ENCODE measurements at places on chromosomes 13 and 19. TPM values are rescaled to one million over a fixed set of nuclear protein-coding genes. Genes with fewer than 3 reads are reported as not detected.

The RGCC gene
- polyA plus RNA-seq = 66.6 TPM

The DPF1 gene
- polyA plus RNA-seq = 65.5 TPM

The B9D2 gene
- polyA plus RNA-seq = 9.3 TPM

The PBX4 gene
- 9.7 TPM for polyA plus RNA-seq

The TMEM86B gene
- 8.0 TPM for polyA plus RNA-seq

The TUBB4A gene
- 565 TPM for polyA plus RNA-seq

The B3GLCT gene
- polyA plus RNA-seq = 25.6 TPM

The CFAP97D2 gene
- 3.0 TPM for polyA plus RNA-seq

The RNF113B gene
- polyA plus RNA-seq = not detected

GRCh38 chr19:640161-640558 lies 481 bp downstream of the FGF22 start:
- peaks cover 45% of the 10 kb centered on the region for H3K36me3 ChIP-seq
- no peak overlapping the region for H3K27ac ChIP-seq
- no peaks in the 10 kb centered on the region for H3K27me3 ChIP-seq

DNA sequence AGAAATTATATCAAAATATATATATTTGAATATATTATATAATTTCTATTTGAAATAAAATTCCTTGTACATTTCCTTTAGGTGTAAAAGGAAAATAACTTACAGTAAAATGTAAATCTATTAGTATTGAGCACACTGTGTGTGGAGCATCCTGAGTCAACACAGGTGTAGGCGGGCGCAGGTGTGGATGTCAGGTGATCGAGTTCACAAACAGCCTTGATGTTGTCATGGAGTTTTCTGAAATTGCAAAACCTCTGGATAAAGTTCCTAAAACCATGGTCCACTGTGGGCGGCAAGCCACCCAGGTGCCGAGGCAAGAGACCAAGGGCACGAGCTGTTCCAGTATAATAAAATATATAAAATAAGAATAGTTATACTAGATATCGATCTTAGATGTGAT lies 27.7 kb upstream of the MCF2L start:
- no peaks in the 10 kb centered on the region for H3K27me3 ChIP-seq
- DNase-seq = no peak
- H3K4me3 ChIP-seq = no peak overlapping the region
- H3K36me3 ChIP-seq = no peaks in the 10 kb centered on the region
- H3K27ac ChIP-seq = no peak overlapping the region
- H3K4me1 ChIP-seq = peaks cover 31% of the 10 kb centered on the region

GRCh38 chr19:6164906-6165531 lies 29.6 kb downstream of the ACSBG2 start:
- H3K4me3 ChIP-seq = no peak overlapping the region
- H3K36me3 ChIP-seq = no peaks in the 10 kb centered on the region
- H3K27ac ChIP-seq = no peak overlapping the region
- no peak for DNase-seq
- no peaks in the 10 kb centered on the region for H3K4me1 ChIP-seq
- no peaks in the 10 kb centered on the region for H3K27me3 ChIP-seq

- H3K36me3 ChIP-seq = no peaks in the 10 kb centered on the region
- no peak for DNase-seq
- H3K4me1 ChIP-seq = no peaks in the 10 kb centered on the region
- no peaks in the 10 kb centered on the region for H3K27me3 ChIP-seq
Observed at GRCh38 chr13:36038785-36039555, 92.2 kb downstream of the DCLK1 start.

GRCh38 chr13:20349564-20350381 lies 117.7 kb upstream of the GJB6 start:
- H3K4me1 ChIP-seq = peaks cover 6% of the 10 kb centered on the region
- H3K27me3 ChIP-seq = no peaks in the 10 kb centered on the region
- no peak overlapping the region for H3K4me3 ChIP-seq
- no peaks in the 10 kb centered on the region for H3K36me3 ChIP-seq

DNA sequence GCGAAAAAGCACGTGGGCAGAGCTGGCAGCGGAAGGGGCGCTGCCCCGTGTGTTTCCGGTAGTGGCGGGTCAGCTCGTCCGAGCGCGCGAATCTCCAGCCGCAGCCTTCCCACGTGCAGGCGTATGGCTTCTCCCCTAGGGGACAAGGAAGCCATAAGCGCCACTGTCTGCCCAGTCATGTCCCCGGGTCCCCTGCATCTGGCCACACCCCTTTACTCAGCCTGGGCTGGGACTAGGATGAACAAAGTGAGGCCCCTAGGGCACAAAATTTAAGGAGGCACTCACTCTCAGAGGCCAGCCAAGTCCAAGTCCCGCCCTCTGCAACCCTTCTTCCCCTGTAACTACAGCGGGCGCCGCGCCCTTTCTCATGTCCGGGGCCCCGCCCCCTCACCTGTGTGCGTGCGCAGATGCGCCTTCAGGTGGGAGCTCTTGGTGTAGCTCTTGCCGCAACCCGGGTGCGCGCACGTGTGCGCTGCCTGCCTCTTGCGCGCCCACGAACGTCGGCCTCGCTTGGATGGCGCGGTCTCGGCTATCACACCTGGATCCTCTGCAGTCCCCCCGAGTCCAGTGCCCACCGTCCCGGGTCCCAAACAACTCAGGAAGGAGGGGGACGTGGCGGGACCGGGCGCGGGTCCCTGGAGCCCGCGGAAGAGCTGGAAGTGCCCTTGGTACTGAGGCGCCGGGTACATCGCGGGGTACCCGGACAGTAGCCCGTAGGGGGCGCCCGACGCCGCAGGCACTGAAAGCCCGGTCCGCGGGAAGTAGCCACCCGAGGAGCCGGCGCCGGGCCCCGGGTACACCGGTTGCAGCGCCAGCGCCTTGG lies 1.9 kb downstream of the KLF1 start:
- DNase-seq = no peak
- H3K4me1 ChIP-seq = peaks cover 38% of the 10 kb centered on the region
- H3K4me3 ChIP-seq = peak overlapping the region; percentile 21

- H3K4me1 ChIP-seq = peaks cover 36% of the 10 kb centered on the region
- peaks cover 16% of the 10 kb centered on the region for H3K36me3 ChIP-seq
- no peak for DNase-seq
Observed at GRCh38 chr19:5978606-5979552, 939 bp upstream of the RANBP3 start.

DNA sequence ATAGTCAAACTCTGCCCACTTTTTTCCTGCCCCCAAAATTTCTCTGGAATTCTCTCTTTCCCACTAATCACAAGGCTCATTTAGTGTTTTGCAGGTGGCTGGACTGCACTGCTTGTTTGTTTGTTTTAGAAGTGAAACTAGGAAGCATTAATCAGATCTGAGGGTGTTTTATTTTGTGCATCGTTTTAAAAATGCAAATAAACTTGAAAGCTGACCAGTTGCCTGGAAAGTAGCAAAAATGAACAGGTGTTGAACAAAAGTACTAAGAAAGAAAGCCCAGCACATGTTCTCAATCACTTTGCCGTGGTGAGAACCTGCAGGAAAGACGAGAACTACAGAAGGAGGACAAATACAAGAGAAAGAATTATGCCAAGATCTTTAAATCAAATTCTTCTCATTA lies 365.5 kb downstream of the PCDH9 start:
- H3K27me3 ChIP-seq = no peaks in the 10 kb centered on the region
- peaks cover 6% of the 10 kb centered on the region for H3K4me1 ChIP-seq
- no peaks in the 10 kb centered on the region for H3K36me3 ChIP-seq
- no peak overlapping the region for H3K4me3 ChIP-seq
- H3K27ac ChIP-seq = no peak overlapping the region
- no peak for DNase-seq

DNA sequence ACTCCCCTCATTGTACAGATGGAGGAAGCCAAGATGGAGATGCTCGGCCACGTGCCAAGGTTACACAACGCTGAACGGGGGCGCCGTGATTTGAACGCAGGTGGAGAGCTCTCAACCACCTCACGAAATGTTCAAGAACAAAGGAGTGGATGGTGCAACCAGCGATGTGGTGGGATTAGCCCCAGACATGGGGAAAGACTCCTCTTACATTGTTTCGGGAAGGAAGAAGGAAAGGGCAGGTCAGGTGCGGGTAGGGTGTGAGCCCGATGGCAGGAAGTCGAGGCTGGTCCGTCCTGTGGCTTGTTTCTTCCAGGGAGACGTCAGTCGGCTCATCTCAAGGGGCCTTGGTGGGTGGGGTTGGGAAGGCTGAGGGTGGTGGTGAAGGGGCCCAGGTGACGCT lies 7.1 kb upstream of the KLK14 start:
- DNase-seq = no peak
- H3K36me3 ChIP-seq = peaks cover 11% of the 10 kb centered on the region
- H3K27me3 ChIP-seq = no peaks in the 10 kb centered on the region
- H3K27ac ChIP-seq = no peak overlapping the region
- no peak overlapping the region for H3K4me3 ChIP-seq

GRCh38 chr19:46115396-46116106 lies 8.9 kb downstream of the IGFL3 start:
- no peak overlapping the region for H3K27ac ChIP-seq
- no peaks in the 10 kb centered on the region for H3K27me3 ChIP-seq
- peak; percentile 8 for DNase-seq
- peaks cover 9% of the 10 kb centered on the region for H3K4me1 ChIP-seq
- H3K36me3 ChIP-seq = no peaks in the 10 kb centered on the region

GRCh38 chr19:18220632-18221275 lies 5.5 kb downstream of the PDE4C start:
- no peak for DNase-seq
- peaks cover 3% of the 10 kb centered on the region for H3K36me3 ChIP-seq
- peaks cover 38% of the 10 kb centered on the region for H3K27me3 ChIP-seq
- H3K4me3 ChIP-seq = no peak overlapping the region
- peaks cover 21% of the 10 kb centered on the region for H3K4me1 ChIP-seq
- no peak overlapping the region for H3K27ac ChIP-seq

DNA sequence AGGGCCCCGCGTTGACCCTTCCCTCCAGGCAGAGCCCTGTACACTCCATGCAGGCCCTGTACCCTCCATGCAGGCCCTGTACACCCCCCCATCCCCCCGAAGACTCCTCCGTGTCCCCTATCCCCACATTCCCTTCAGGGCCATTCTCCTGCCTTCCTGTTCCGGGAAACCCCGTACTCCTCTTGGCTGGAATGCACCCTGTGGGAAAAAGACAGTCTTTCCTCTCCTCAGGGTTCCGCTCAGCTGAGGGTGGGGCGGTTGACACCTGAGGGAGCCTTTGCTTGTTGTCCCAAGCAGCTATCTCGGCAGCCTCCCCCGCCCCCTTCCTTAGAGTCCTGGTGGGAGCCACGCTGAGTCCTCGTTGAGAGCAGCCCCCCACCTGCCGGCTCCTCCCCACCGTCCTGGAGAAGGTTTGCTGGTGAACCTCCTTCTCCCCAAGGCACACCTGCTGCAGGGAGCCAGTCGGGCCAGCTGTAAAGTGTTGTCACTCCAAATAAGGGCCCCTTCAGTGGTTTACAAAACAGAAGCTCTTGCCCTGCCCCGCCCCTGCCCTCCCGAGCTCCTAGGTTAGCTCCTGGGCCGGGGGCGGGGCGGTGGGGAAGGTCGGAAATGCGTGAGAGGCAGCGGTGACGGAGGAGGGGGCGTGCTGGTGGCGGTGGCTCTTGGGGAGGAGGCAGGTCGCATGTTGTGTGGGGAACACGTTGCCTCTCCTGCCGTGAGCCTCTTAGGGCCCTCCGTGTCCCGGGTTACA lies 1.5 kb downstream of the GNA11 start:
- H3K27me3 ChIP-seq = no peaks in the 10 kb centered on the region
- peaks cover 45% of the 10 kb centered on the region for H3K36me3 ChIP-seq
- peak overlapping the region; percentile 68 for H3K4me3 ChIP-seq
- H3K27ac ChIP-seq = no peak overlapping the region
- H3K4me1 ChIP-seq = peaks cover 61% of the 10 kb centered on the region

DNA sequence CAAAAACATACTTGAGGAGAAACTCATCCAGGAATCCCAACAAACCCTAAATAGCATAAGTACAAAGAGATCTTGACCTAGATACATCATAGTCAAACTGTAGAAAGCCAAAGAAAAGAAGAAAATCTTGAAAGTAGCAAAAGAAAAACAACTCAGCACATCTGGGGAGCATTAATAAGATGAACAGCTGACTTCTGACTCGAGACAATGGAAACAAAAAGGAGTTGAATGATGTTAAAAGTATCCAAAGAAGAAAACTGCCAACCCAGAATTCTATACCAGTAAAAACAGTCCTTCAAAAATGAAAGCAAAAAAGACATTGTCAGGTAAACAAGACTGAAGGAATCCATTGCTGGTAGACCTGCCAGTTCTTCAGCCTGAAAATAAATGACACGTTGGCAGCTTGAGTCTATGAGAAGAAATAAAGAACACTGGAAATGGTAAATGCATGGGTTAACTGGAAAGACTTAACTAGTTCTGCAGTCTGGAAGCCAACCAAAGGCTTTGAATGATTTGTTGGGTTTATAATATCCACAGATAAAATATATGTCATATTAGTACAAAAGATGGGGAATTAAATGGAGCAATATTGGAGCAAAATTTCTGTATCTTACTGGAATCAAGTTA lies 46.8 kb downstream of the TSSK6 start:
- H3K4me1 ChIP-seq = peaks cover 15% of the 10 kb centered on the region
- H3K36me3 ChIP-seq = peaks cover 16% of the 10 kb centered on the region
- no peak for DNase-seq
- H3K27me3 ChIP-seq = no peaks in the 10 kb centered on the region
- H3K27ac ChIP-seq = no peak overlapping the region

DNA sequence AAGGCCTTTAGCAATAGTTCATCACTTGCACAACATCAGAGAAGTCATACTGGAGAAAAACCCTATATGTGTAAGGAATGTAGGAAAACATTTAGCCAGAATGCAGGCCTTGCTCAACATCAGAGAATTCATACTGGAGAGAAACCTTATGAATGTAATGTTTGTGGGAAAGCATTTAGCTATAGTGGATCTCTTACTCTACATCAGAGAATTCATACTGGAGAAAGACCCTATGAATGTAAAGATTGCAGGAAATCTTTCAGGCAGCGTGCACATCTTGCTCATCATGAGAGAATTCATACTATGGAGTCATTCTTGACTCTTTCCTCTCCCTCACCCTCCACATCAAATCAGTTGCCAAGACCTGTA lies 19.8 kb downstream of the ZNF583 start:
- H3K4me1 ChIP-seq = no peaks in the 10 kb centered on the region
- H3K4me3 ChIP-seq = no peak overlapping the region
- H3K36me3 ChIP-seq = peaks cover 2% of the 10 kb centered on the region
- DNase-seq = no peak
- H3K27ac ChIP-seq = no peak overlapping the region
- H3K27me3 ChIP-seq = no peaks in the 10 kb centered on the region

DNA sequence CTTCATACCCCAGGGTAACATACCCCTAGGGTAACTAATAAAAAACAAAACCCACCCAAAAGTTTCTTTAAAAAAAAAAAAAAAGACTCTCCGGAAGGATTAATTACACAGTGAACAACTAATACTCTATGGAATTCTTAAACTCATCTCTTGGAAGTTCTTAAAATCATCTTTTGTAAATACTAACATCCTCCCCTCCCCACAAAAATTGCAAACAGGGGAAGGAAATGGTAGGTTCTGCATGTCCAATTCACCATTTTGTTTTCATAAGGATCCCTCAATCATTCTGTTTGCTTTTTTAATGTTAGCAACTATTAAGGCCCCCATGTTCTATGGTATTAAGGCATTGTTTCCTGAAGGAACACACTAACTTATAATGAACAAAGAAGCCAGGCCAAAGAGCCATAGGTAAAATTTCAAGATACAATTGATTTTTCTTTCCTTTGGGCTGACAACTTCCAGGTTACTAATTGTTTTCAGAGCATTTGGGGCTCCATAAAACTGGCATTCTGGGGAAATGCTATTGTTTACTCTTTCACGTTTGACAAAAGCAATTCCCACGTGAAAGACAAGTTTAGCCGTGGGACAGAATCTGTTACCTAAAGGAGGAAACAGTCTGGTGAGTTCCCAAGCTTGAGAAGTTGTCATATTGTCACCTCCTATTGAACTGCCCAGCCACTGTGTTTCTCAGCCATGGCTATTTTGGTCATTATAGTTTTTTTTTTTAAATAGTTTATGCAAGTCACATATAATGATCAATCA lies 107.0 kb downstream of the FLT1 start:
- H3K4me3 ChIP-seq = no peak overlapping the region
- H3K27me3 ChIP-seq = no peaks in the 10 kb centered on the region
- no peak for DNase-seq
- no peaks in the 10 kb centered on the region for H3K36me3 ChIP-seq

All from spinal cord (tissue), 10 donors.